ENCODE measurements at places on chromosomes 12 and 14.

DNA sequence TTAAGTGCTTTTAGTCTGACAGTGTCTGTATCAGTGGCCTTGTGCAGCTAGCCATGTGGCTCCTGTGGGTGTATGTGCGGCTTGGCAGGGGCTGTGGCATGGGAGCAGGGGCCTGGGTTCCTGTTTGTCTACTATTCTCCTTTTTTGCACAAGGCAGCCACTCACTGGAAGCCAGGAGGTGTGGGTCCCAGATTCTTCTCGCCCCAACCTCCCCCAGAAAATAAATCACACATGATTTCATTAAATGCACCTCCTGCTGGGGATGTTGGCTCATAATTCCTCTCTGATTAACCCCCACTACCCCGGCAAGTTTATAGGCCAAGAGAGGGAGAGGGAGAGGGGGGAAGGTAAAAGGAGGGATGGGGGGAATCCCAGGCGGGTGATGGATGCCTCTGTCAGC, 17.6 kb downstream of the CALCOCO1 start:
- DNase-seq = no peak

GRCh38 chr12:77932216-77932615, 101.5 kb downstream of the NAV3 start:
- DNase-seq = no peak

DNA sequence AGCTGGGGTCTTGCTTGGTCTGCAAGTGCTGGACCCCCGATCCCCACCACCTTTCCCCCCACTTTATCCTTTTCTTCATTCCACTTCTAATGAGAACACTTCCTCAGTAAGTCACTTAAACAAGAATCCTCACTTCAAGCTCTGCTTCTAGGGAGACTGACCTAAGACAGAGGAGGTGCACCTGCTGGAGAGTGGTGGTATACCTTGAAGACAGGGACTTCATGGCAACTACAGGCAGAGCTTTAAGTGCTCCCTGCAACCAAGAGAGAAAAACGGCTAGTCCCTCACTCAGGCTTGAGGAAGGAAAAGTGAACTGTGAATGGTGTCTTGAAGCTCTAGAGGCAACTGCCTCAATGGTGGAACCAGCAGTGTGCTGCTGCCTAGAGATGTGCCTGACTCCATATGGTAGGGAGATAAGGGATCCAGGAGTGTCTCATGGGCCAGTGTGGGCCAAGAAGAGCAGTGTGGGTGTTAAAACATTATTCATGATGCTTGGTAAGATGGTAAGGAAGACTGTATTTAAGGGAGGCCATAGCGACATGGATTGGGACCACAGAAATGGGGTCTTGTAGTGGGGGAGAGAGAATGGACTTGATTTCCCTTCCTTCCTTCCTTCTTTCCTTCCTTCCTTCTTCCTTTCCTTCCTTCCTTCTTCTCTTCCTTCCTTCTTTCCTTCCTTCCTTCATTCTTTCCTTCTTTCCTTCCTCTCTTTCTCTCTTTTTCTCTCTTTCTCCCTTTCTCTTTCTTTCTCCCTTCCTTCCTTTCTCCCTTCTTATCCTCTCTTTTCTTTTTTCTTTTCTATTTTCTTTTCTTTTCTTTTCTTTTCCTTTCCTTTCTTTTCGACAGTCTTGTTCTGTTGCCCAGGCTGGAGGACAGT, 96.2 kb upstream of the NAP1L1 start:
- no peak for DNase-seq

DNA sequence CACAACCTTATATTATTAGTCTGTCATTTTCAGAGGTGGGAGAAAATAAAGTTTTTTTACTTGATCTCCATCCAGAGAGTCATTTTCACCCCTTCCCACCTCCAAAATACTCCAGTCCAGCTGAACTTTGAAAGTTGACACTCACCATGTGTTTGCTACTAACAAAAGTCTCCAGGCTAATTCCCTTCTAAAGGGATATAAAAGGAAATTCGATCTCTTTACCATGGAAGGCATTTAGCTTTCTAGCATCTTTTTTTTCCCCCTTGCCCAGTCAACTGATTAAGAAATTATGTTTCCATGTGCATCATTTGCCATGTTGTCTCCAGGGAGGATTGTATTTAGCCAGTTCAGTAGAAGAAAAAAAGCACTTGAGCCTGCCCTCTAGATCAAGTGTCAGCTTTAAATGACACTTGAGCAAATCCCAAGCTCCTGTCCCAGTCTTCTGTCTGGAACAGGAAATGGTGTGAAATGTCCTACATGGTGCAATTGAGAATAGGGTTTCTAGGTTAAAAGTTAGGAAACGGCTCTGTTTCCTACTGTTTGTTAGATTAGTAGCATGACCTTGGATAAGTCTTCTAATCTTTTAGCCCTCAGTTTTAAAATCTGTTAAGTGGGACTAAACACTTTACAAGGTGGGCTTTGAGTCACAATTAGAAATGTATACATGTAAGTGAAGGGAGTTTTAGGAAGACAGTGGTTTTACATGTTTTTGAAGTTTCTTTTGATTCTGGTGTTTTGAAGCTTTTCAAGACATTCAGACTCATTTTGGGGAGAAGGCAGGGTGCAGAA, 67.2 kb downstream of the GNS start:
- peak; percentile 47 for DNase-seq

DNA sequence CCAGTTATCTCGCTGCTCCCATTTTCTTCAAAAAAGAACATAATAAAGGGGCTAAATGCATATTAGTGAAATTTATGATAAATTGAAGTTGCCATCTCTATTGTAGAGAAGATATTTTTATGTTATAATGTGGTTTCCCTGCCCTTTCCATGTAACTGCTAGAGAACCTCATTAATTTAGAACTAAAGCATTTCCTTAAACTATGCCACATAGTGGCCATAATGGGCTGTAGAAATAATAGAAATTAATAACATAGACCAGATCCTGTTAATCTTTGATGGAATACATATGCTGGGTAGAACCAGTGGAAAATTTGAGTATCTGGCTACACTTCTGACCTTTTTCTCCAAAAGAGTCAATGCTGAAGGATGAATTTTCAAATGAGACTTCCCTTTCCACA, 376.7 kb downstream of the PDZRN4 start:
- no peak for DNase-seq
